NCI-H226 (cell line): ENCODE measurements at places on chromosomes 16 and 17.

DNA sequence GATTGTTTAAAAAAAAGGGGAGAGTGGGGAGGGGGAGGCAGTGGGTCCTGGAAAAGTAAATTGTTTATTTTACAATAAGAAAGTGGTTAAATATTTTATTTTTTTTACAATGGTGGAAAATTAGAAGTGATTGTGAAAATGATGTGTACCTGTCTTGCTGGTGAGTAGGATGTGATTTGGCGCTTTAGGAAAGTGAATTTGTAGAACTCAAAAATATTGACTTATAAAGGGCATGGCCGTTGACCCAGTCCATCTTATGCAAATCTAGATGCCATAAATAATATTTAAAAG lies 10.2 kb upstream of the CES1 start:
- no peak for DNase-seq

GRCh38 chr17:36094746-36095145 lies 4.8 kb upstream of the CCL3 start:
- no peak for DNase-seq

DNA sequence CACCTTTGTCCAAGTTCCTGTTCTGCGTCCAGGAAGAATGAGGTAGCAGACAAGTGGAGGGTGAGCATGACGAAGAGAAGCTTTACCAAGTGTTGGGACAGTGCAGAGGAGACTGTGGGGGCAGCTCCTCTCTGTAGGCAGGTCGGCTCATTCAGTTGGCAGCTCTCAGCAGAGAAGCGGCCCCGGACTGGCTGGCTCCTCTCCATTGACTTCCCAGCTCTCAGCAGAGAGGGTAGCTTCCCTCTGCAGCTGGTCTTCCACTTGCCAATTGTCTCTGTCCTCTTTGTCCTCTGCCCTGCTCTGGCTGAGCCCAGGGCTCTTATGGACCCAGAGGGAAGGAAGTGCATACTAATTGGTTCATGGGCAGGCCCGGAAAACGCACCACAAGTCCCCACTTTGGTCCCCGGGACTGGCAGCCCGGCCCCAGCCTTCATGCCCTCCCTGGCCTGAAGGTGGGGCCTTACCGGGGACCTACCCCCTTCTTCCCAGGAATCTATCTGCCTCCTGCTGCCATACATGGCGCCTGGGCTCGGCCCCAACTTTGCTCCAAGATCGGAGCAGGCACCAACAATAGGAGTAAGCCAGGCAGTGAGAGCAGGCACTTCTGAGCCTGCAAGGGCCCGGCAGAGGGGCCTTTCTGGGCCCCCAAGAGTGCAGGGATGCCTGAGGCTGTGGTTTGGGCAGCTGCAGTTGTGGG lies 10.1 kb downstream of the KCTD5 start:
- no peak for DNase-seq

- no peak for DNase-seq
These were observed 193.6 kb downstream of the CDH8 start for GRCh38 chr16:61842666-61843065.

GRCh38 chr17:8189041-8189710 lies 804 bp downstream of the BORCS6 start:
- DNase-seq: no peak

DNA sequence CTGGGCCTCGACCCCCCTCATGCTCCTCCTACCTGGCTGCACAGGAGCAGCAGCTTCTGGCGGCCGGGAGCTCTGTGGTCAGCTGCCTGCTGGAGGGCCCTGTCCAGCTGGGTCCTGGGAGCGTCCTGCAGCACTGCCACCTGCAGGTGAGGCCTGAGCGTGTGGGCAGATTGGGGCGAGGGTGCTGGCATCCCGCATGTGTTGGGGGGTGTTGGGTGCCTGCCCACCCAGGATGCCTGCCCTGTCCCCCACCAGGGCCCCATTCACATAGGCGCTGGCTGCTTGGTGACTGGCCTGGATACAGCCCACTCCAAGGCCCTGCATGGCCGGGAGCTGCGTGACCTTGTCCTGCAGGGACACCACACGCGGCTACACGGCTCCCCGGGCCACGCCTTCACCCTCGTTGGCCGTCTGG lies 16.5 kb downstream of the FCSK start:
- DNase-seq: peak; percentile 15

GRCh38 chr17:79455636-79456035 lies 155.2 kb downstream of the RBFOX3 start:
- DNase-seq: no peak

GRCh38 chr17:42618442-42619150 lies 9.1 kb downstream of the TUBG1 start:
- peak; percentile 33 for DNase-seq
